ENCODE measurements at places on chromosomes 2 and 18. TPM values are rescaled to one million over a fixed set of nuclear protein-coding genes. Genes with fewer than 3 reads are reported as not detected.

Gene NPPC
- total RNA-seq = 0.34 TPM

DNA sequence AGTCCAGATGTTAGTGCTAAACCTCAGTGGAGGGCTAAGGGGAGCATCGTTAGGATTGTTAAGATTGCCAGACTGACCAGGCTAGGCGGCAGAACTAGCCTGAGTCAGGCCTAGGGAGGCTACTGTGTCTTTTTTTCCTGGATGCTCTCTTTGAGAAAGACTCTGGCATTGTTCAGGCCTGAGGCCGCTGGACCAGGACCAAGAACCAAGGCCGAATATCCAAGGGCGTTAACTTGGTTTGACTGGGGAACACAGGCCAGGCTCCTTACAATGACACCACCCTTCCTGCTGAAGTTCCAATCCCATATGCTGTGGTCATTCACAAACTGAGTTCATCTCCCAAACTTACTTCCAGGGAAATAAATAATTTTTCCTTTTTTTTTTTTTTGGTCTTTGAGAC lies 10.6 kb downstream of the HTRA2 start:
- DNase-seq = no peak

DNA sequence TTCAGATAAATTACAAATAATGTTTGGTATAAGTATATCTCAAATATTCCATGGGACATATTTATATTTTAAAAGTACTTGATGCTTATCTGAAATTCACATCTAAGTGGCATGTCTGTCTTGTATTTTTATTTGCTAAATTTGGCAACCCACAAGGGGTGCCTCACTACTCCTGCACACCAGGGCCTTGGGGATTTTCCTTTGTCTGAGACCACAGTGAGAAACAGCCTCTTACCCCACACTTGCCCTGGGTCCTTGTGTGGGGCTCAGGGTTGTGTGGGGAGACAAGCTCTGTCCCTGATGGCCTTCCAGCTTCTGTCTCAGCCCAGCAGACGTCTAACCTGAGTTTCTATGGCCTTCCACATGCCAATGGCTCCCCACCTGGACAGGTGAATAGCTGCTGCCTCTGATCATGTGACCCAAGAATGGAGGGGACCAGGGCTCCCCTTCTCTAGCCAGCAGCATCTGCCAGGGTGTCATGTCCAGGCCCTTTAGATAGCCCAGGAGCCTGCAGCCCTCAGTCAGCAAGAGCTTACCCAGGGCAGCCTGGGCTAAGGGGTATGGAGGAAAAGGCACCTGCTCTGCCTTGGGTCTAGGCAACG lies 49.5 kb upstream of the MRPL33 start:
- no peak for DNase-seq

DNA sequence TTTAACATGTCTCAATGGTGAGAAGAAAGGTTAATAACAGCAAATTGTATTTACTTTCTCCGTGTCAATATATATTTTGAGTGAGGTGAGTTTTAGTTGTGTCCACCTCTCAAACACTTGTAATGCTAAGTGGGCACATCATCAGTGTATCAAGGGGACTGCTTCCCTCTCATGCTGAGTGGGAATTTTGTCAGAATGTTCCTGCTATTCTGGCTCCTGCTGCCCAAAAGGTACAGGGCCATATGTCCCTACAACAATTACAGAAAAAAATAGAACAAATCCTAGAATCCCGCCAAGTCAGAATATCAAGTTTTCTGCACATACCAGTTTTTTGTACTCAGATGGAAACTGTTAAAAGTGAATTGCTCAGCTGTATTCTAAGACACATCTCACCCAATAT lies 5.4 kb upstream of the CERKL start:
- DNase-seq = no peak
